ENCODE measurements at places on chromosomes 5 and 9.

- DNase-seq, result no peak
Observed at GRCh38 chr5:25005431-25005830, 360.7 kb upstream of the CDH10 start.

DNA sequence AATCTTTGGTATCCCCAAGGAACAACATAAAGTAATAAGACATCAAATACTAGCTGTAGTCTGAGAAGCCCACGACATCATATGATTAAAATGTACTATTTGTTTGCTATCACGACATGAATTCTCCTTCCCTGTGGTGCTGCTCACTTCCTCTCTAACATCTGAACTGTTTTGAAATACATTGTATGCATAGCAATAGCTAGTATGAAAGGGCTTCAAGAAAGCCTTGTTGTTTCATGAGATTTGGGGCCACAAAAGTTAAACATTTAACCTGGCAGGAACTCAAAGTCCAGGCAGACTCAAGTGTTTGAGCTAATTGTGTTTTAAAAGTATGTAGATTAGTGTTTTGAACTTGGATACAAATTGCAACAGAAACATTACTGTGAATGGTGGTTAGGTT is 237.4 kb upstream of the PTGER4 start:
- no peak for DNase-seq

- DNase-seq, result no peak
Observed at GRCh38 chr5:54480296-54480695, 24.8 kb downstream of the HSPB3 start.

DNA sequence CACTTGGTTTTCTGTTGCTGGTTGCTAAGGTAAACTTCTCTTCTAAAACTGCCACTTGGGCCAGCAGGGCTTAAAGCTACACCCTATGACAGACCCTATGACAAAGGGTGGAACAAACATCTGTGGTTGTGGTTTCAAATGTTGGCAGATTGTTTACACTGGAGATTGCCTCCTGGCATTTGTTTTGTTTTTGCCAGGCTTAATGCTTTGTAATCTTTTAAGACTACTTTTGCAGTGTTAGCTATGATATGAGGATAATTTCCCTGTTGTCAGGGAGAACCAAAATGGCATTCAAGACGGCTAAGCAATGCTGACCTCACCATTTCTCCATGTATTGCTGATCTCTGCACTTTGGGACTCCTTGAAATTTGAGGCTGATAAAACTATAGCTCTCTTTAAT is 50.3 kb downstream of the MAMDC2 start:
- DNase-seq, result no peak

- DNase-seq, result no peak
Observed at GRCh38 chr5:62607615-62608014, 29.0 kb downstream of the LRRC70 start.

GRCh38 chr9:37705787-37706186 is 47.8 kb upstream of the TRMT10B start:
- DNase-seq, result no peak
